Upper lobe of right lung (tissue), 1 donor: ENCODE measurements at places on chromosomes 6 and 20. TPM values are rescaled to one million over a fixed set of nuclear protein-coding genes. Genes with fewer than 3 reads are reported as not detected.

The PRR18 gene
- total RNA-seq: not detected

DNA sequence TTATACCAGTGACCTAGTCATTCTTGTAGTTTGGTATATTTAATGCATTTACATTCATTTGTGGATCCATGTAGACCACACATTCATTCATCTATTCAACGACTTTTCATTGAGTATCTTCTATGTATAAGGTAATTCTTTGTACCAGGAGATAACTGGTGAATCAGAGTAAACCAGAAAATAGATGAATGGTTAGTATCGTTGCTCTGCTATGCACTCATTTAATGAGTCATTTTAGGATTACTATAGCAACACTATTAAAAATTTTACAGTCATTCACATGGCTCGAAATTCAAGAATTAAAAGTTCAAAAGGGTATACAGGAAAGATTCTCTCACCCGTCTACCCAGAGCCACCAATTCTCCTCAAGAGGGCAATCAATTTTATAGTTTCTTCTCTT lies 26.8 kb downstream of the DOK5 start:
- DNase-seq: no peak
- H3K4me1 ChIP-seq: no peaks in the 10 kb centered on the region
- no peaks in the 10 kb centered on the region for H3K36me3 ChIP-seq
- H3K4me3 ChIP-seq: no peak overlapping the region

DNA sequence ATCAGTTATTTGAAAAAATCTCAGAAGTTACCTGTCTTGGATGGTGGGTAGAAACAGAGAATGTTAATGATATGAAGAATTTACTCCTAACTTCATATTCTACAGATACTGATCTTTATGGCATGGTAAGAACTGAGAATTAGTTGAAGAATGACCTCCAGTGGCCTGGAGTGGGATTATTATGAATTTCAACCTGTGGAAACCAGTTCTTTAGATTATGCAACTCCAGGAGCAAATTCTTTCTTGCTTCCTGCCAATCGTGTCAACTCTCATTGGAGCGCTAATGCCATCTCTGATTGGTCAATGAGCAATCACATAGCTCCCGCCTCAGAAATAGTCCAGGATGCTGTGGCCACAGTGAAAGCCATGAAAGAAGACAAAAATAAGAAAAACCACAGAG lies 40.6 kb downstream of the LYRM2 start:
- DNase-seq: no peak
- no peaks in the 10 kb centered on the region for H3K36me3 ChIP-seq
- no peaks in the 10 kb centered on the region for H3K27me3 ChIP-seq
- H3K4me3 ChIP-seq: no peak overlapping the region
- no peak overlapping the region for H3K27ac ChIP-seq

- DNase-seq: no peak
- H3K27ac ChIP-seq: no peak overlapping the region
- no peaks in the 10 kb centered on the region for H3K4me1 ChIP-seq
- no peak overlapping the region for H3K4me3 ChIP-seq
Observed at GRCh38 chr6:74075323-74075722, 379.3 kb downstream of the CD109 start.

- peak overlapping the region; percentile 79 for H3K4me3 ChIP-seq
- H3K27me3 ChIP-seq: no peaks in the 10 kb centered on the region
- DNase-seq: no peak
- peak overlapping the region; percentile 94 for H3K27ac ChIP-seq
- H3K36me3 ChIP-seq: no peaks in the 10 kb centered on the region
Observed at GRCh38 chr6:36443471-36444428, 950 bp downstream of the KCTD20 start.

DNA sequence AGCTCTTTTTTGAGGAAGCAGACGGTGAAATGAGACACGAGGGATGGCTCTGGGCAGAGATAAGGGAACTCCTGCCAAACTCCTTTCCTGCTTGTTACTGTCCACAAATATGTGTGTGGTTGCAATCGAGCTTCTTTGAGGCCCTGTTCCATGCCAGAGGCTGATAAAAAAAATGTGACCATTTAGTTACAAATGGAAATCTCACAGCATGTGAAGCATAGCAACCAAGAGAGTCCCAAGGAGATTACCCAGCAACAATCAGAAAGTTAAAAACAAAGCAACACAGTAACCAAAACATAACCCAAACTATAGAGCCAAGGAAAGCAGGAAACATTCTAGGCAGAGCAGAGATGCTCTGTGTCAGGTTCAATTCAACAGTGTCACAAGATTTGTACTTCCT lies 35.4 kb upstream of the HMGN3 start:
- H3K27ac ChIP-seq: no peak overlapping the region
- no peaks in the 10 kb centered on the region for H3K36me3 ChIP-seq
- H3K27me3 ChIP-seq: no peaks in the 10 kb centered on the region
- no peak for DNase-seq
- H3K4me1 ChIP-seq: no peaks in the 10 kb centered on the region

DNA sequence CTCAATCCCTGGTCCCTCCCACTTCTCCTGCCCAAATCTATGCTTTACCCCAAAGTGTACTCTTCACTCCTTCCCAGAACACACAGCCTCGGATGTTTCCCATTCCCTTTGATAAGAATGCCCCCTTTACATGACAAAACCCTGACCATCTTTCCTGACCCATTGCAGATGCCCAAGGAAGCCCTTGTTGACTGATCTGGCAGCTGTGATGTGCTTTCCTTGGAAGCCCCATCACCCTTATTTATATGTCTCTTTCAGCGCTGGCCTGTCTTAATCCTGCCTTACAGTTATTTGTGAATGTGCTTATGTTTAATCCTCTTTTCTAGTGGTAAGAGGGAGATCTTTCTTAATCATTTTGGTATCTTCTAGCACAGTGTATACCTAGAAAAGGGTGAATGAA lies 523.1 kb downstream of the CD83 start:
- peaks cover 13% of the 10 kb centered on the region for H3K4me1 ChIP-seq
- no peaks in the 10 kb centered on the region for H3K36me3 ChIP-seq
- H3K27ac ChIP-seq: no peak overlapping the region
- no peak overlapping the region for H3K4me3 ChIP-seq
- DNase-seq: no peak
- H3K27me3 ChIP-seq: no peaks in the 10 kb centered on the region

- H3K27me3 ChIP-seq: no peaks in the 10 kb centered on the region
- no peak for DNase-seq
- peak overlapping the region; percentile 1 for H3K4me3 ChIP-seq
- H3K4me1 ChIP-seq: no peaks in the 10 kb centered on the region
Observed at GRCh38 chr20:6265204-6265904, 142.5 kb upstream of the FERMT1 start.

The NRN1 gene
- total RNA-seq: 24.4 TPM

- H3K4me3 ChIP-seq: no peak overlapping the region
- DNase-seq: no peak
- no peaks in the 10 kb centered on the region for H3K4me1 ChIP-seq
- no peaks in the 10 kb centered on the region for H3K36me3 ChIP-seq
- H3K27me3 ChIP-seq: no peaks in the 10 kb centered on the region
- no peak overlapping the region for H3K27ac ChIP-seq
Observed at GRCh38 chr6:71582820-71583219, 294.2 kb downstream of the OGFRL1 start.

GRCh38 chr20:47432834-47433210 lies 68.9 kb upstream of the NCOA3 start:
- H3K4me1 ChIP-seq: peaks cover 3% of the 10 kb centered on the region
- no peaks in the 10 kb centered on the region for H3K36me3 ChIP-seq
- no peaks in the 10 kb centered on the region for H3K27me3 ChIP-seq
- no peak overlapping the region for H3K4me3 ChIP-seq
- DNase-seq: no peak
- peak overlapping the region; percentile 63 for H3K27ac ChIP-seq

GRCh38 chr6:169266746-169267591 lies 13.3 kb upstream of the THBS2 start:
- no peak for DNase-seq
- no peaks in the 10 kb centered on the region for H3K27me3 ChIP-seq
- H3K4me1 ChIP-seq: peaks cover 2% of the 10 kb centered on the region
- no peak overlapping the region for H3K27ac ChIP-seq

GRCh38 chr6:46051962-46052361 lies 36.3 kb upstream of the CLIC5 start:
- no peaks in the 10 kb centered on the region for H3K36me3 ChIP-seq
- H3K4me1 ChIP-seq: peaks cover 27% of the 10 kb centered on the region
- H3K27ac ChIP-seq: peak overlapping the region; percentile 65
- DNase-seq: no peak

The CLPSL2 gene
- not detected for total RNA-seq

DNA sequence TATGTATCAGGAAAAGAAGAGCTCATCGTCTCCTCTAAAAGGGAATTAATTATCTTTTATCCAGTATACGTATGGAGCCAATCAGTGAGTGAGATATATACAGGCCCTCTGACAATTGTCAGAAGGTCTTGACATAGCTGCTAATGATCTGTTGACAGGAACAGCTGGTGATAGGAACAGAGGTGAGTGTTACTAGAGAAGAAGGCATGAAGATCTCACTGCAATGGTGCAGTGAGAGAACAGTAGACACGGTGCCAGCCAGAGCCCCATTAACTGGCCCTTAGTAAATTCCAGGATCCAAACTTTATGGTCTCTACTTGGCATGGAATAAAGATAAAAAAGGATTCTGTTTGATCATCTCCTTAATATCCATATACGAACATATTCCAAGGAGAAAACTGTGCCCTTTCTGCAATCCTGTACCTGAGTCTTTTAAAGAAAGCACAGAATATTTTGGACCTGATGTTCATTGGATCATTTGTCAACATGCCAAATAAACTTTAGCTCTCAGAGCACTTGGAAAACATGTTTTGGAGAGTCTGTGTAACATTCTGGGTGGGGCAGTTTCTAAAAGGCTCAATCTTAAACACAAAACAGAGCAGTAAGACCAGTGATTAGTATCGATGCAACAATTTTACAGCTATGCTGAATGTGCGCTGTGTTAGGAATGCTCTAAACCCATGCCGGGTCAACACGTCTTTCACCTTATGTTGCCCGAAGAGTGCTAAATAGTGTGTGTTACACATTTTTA lies 135.8 kb upstream of the CITED2 start:
- no peak overlapping the region for H3K27ac ChIP-seq
- DNase-seq: no peak
- H3K36me3 ChIP-seq: no peaks in the 10 kb centered on the region
- H3K27me3 ChIP-seq: no peaks in the 10 kb centered on the region

GRCh38 chr6:32609391-32609730 lies 19.7 kb upstream of the HLA-DRB1 start:
- no peaks in the 10 kb centered on the region for H3K36me3 ChIP-seq
- H3K4me3 ChIP-seq: no peak overlapping the region
- no peaks in the 10 kb centered on the region for H3K27me3 ChIP-seq

- no peaks in the 10 kb centered on the region for H3K36me3 ChIP-seq
- no peak overlapping the region for H3K27ac ChIP-seq
- DNase-seq: no peak
- H3K4me3 ChIP-seq: no peak overlapping the region
- no peaks in the 10 kb centered on the region for H3K4me1 ChIP-seq
Observed at GRCh38 chr6:154266560-154267099, 90.0 kb downstream of the IPCEF1 start.

The SOX18 gene
- 135 TPM for total RNA-seq

The DUSP22 gene
- total RNA-seq: 61.2 TPM

- H3K27me3 ChIP-seq: no peaks in the 10 kb centered on the region
- H3K27ac ChIP-seq: no peak overlapping the region
- H3K36me3 ChIP-seq: peaks cover 48% of the 10 kb centered on the region
- H3K4me3 ChIP-seq: no peak overlapping the region
- H3K4me1 ChIP-seq: no peaks in the 10 kb centered on the region
Observed at GRCh38 chr6:151409260-151409659, 17.9 kb upstream of the ZBTB2 start.

DNA sequence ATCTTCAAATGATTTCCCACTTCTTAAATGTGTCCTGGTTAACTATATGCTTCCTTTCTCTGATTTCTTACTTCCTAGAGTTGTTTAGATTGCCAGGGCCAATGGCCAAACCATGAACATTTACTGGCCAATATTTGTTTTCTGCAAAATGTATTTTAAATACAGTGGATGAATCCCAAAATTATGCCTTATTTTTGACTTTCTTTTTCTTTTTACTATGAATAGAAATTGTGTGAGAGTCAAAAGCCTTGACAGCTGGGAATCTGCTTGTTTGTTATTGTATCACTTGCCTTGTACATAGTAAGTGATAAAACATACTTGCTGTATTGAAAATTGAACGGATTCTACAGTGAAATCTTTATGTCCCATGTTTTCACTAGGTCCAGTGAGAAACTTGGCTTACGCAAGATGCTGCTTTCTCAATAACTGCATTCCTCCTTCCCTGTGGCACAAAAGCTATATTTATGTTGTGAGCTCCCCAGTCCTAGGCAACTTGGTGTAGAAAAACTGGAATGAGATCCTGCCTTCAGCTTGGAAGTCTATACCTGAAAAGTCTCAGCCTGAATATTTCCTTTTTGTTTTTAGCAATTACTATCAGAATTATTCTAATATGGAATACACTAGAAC lies 295.2 kb downstream of the EPHA7 start:
- H3K27me3 ChIP-seq: no peaks in the 10 kb centered on the region
- no peaks in the 10 kb centered on the region for H3K4me1 ChIP-seq
- DNase-seq: no peak

DNA sequence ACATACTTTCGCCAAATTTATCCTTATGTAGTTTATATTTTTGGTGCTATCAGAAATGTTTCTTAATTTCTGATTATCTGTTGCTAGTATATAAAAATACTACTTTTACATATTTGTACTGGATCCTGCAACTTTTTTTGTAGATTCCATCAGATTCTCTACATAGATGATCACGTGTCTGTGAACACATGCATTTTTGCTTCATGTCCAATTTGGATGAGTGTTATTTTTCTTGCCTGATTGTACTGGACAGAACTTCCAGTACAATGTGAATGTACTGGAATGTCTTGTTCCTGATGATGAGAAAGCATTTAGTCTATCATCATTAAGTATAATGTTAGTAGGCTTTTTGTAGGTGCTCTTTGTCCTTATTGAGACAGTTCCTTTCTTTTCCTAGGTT lies 25.0 kb upstream of the SSR1 start:
- no peak for DNase-seq
- no peaks in the 10 kb centered on the region for H3K4me1 ChIP-seq
- H3K4me3 ChIP-seq: no peak overlapping the region
- no peaks in the 10 kb centered on the region for H3K36me3 ChIP-seq

DNA sequence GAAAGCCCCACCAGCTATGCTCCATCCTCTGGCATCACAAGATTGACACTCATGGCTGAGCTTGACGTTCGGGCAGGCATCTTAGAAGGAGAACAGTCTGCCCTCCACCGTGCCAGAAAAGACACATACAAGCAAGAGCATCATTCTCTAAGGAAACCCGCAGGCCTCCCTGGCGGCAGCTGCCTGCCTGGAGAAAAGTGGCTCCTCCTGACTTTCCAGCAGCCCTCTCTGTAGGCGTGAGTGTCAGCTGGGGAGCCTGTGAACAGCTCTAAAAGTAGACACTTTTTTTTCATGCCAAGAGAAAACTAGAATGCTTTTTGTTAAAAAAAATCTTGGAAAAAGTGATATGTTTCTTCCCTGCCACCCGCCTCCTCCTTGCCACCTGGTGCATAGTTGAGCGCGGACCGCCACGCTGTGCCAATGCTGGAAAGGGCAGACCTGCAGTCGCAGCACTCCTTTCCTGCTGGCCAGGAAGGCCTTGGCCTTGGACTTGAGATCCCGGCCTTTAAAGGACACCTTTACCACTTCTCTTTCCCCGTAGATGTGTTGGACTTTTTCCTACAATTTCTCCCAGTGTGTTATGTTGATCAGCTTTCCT lies 29.7 kb upstream of the INSM1 start:
- no peaks in the 10 kb centered on the region for H3K4me1 ChIP-seq
- DNase-seq: no peak
- no peaks in the 10 kb centered on the region for H3K36me3 ChIP-seq
- H3K4me3 ChIP-seq: no peak overlapping the region
- no peak overlapping the region for H3K27ac ChIP-seq

- no peak overlapping the region for H3K4me3 ChIP-seq
- no peak overlapping the region for H3K27ac ChIP-seq
- H3K4me1 ChIP-seq: no peaks in the 10 kb centered on the region
- no peak for DNase-seq
- H3K36me3 ChIP-seq: no peaks in the 10 kb centered on the region
- H3K27me3 ChIP-seq: no peaks in the 10 kb centered on the region
Observed at GRCh38 chr6:141077355-141078333, 1055.1 kb upstream of the GJE1 start.
